ENCODE measurements at places on chromosomes 6 and 20.

DNA sequence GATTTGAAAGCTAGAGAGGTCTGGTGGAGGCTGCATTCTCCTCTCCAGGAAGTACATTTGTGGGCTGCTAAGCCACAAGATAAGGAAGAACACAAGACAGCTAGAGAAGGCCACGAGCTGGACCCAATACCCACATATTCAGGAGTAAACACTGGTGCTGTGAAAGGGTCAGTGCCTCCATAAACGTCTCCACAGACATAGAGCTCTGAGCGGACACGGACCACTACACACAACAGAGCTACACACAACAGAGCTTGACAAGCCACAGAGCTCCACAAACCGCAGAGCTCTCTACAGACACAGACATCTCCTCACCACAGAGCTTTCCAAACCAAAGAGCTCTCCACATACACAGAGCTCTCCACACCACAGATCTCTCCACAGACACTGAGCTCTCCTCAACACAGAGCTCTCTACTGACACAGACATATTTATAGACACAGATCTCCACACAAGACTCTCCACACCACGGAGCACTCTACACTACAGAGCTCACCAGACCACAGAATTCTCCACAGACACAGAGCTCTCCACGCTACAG lies 51.9 kb downstream of the ERMARD start:
- DNase-seq: no peak

DNA sequence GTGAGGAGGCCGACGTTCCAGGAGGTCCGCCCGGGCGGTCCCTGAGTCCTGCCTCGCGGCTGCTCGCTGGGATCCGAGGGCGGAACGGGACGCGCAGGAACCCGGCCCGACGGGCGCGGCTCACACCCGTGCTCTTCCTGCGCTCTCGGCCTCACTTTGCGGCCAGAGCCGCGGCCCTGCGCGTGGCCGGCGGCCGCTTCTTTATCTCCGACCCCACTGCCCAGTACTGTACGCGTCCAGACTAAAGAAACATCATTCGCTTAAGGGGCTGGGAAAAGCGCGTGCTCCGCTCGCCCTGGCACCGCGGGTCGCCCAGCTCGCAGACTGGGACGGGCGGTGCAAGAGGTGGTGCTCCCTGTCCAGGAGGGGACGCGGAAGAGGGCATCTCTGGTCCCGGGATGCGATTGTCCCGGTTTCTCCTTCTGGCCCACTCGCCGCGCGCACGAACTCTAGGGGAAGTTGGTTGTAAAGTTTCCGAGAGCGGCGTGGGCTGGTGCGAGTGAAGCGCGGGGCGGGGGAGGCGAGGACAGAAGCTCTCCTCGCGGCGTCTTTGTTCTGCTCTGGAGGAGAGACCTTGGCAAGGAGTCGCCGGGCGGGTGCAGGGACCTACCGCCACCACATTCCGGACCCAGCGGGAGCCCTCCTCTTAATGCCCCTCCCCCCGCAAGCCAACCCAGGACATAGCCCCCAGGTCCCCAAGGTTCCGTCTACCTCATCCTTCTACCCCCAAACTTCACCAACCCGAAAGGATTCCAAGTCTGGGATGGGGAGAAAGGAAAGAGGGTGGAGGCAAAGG lies 71.0 kb downstream of the SOX4 start:
- DNase-seq: no peak

GRCh38 chr20:38209736-38210405 lies 44.8 kb upstream of the TGM2 start:
- DNase-seq: no peak

GRCh38 chr6:91299544-91300491 lies 712.9 kb upstream of the MAP3K7 start:
- DNase-seq: no peak
